Pons (tissue), 1 donor: ENCODE measurements at places on chromosomes 1 and 21.

DNA sequence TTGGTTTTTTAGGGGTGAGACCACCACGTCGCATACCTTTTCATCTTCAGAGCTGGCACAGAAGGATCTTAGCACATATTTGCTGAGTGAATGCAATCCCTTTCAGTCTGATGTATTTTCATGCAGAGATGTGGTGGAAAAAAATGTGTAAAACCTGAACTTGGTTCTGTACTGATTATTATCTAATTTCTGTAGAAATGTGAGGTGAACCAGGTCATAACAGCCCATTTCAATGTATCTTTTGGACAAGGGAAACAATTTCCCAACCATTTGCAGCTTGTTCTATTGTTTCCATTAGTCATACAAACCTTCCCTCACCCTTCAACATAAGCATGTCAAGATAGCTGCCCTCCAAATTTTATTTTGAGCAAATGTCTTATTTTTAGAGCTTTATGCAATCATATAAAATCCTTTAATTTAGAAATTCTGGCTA, 46.8 kb upstream of the RUNX1 start:
- no peak for DNase-seq

DNA sequence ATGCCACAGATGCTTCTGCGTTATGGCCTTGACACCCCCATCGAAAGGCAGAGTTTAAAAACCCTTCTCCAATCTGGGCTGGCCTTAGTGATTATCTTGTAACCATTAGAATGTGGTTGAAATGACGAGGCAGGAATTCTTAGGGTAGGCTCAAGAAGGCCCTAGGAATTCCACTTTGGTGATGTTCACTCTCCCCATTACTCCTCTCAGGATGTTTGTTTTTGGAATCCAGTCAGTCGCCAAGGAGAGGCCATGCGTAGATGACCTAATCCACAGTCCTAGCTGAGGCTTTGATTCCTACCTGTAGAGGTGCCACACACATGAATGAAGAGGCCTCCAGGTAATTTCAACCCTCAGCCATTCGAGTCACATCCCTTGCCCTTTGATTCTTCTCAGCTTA, 318.2 kb downstream of the NEGR1 start:
- DNase-seq, result no peak

GRCh38 chr1:212182171-212182570, 103.0 kb upstream of the PPP2R5A start:
- DNase-seq, result no peak

- no peak for DNase-seq
These were observed 554.6 kb downstream of the SMYD3 start for GRCh38 chr1:245952383-245953026.

- DNase-seq, result no peak
These were observed 18.7 kb upstream of the RRP15 start for GRCh38 chr1:218266356-218266755.

GRCh38 chr21:41378849-41379248, 17.0 kb downstream of the MX2 start:
- no peak for DNase-seq
